ENCODE measurements at places on chromosomes 3 and 15.

- no peak for DNase-seq
These were observed 517.0 kb upstream of the NAALADL2 start for GRCh38 chr3:174342171-174342570.

- no peak for DNase-seq
These were observed 9.4 kb upstream of the RBMS3 start for GRCh38 chr3:29271475-29271874.

DNA sequence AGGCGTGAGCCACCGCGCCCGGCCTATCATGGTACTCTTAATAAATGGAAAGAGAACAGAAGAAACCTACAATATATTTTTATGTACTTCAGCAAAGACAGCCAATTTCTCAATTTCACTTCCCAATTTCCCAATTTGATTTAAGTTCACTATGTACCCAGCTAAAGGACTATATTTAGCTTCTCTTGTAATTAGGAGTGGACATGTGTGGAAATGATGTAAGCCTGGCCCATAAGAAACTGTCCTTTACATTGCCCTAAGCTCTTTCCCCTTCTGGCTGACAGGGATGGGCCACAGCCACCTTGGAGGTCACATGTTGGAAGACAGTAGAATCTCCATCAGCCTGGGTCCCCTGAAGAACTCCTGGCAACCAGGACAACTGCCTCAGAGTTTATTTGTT, 6.2 kb downstream of the TMEM39A start:
- no peak for DNase-seq

DNA sequence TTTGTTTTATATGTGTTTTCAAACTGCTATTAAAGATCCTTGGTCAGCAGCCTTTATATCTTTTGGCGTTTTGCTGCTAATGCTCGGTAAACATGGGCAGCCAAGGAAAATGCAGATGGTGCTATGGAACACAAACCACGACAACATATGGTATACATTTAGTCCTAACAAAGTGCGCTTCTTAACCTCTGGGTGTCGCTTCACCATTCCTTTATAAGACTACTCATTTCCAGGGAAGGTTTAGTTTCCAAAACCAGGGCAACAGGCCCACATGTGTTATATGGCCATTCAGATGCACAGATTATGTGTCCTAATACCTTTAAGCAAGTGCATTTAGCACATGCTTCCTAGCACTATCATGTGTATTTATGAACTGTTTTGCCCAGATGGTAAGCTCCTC, 14.7 kb downstream of the SHOX2 start:
- DNase-seq: no peak

DNA sequence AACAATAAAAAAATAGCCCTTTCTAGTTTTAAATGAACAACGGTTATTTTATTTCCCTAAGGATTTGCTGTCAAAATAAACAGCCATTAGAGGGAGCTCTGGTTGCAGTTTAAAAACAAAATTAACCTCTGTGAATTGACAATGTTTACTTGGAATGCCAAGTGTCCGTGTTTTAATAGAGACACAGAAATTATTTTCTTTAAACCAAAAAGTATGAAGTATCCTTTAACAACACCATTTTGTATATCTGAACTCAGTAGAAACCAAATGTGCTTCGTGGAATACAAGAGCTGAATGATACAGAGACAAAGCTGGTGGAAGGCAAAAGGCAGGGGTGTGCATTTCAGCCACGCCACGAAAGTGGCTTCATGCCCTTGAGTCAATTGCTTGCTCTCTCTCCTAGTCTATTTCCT, 74.4 kb downstream of the MOBP start:
- no peak for DNase-seq

- DNase-seq: peak; percentile 92
These were observed 2.4 kb downstream of the CSRNP1 start for GRCh38 chr3:39150803-39151631.

- no peak for DNase-seq
These were observed 22.8 kb upstream of the GOLM2 start for GRCh38 chr15:44265757-44266156.

GRCh38 chr15:96324192-96324895, 6.2 kb upstream of the NR2F2 start:
- DNase-seq: no peak

DNA sequence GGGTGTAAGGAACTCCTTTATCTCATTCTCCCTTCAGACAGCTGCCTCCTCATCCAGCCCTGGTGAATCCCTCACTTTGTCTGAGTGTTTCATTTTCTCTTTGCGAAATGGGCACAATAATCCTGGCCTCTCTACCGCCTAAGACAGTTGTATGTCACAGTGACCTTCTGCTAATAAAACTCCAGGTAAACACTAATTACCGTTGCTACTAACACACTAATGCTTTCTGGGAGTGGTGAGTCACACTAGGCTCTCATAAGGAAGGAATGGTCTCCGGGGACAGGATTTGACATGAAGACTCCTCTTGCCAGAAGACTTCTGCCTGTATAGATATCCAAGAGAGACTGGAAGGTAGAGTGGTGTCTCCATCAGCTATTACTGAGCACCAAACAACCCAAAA, 71.7 kb upstream of the SNRK start:
- DNase-seq: no peak

- no peak for DNase-seq
These were observed 44.9 kb upstream of the LRRFIP2 start for GRCh38 chr3:37219266-37219665.

DNA sequence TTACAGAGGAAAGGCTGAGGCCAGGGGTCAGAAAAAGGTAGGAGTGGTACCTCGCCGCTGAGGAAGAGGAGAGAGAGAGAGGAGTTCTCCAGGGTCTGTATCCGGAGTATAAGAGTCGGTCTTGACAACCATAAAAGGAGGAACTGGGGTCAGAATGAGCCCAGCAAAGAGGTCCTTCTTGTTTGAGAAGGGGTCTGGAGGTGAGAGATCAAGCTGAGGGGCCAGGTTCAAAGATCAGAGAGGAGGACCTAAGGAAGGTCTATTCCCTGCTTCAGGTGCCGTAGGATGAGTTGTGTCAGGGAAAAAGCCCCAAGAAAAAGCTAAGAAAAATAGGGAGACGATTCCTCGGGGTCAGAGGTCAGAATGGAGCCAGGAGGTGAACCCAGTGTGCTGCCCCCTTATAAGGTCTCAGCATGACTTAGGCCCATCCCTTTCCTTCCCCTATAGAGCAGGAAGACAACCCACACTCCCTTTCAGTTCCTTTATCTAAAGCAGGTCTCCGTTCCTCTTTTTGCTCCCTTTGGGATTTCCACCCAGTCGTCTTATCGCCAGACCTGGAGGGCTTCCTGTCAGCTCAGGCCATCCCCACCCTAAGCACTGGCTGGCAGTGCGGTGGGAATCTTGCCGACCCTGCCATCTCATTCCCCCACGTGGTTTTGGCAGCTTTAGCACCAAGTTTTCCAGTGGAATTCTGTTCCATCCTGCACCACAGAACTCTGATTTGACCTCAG, 651 bp downstream of the MTMR14 start:
- no peak for DNase-seq

Measured in AG04449 (cell line).